Activated naive CD4-positive, alpha-beta T cell (primary cell): ENCODE measurements at places on chromosomes 6 and 20.

GRCh38 chr6:22248513-22249308, 48.1 kb downstream of the PRL start:
- no peak for DNase-seq

- no peak for DNase-seq
These were observed 71.5 kb downstream of the PPP1R3G start for GRCh38 chr6:5156627-5157026.

DNA sequence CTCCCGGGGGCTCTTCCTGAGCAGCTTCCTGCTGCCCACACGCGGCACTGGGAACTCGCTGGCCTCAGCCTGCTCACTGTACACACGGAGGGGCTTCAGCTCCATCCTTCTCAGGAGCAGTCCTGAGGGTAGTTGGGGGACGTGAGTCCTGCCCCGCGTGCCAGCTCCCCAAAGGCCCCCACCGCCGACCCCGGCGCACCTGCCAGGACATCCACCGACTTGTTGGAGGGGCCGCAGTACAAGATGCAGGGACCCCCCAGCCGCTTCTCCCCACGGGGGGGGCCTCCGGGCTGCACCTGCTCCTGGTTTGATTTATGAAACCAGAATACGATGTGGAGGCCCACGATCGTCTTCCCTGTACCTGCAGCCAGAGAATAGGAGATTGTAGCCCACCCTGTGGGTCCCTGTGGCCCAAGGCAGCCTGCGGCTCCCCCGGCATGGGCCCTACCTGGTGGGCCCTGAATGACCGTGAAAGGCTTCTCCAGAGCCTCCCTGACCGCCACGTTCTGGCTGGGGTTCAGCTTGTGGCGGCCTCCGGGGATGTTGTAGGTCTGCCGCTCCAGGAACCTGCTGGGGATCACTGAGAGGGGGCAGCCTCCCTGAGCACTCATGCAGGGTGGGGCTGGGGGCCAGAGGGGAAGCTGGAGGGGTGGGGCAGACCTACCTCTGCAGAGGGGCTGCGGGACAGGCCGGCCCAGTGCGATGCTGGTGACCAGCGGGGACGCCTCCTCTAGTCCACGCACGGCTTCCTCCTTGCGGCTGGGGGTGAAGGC, 7.9 kb downstream of the FNDC11 start:
- DNase-seq = no peak

GRCh38 chr6:65745614-65746013, 38.6 kb upstream of the EYS start:
- no peak for DNase-seq
